Ammon's horn (tissue), 1 donor: ENCODE measurements at places on chromosomes 1 and 21.
A peak's percentile ranks its signal among the peaks of the same experiment; 100 is the strongest.

GRCh38 chr1:159867664-159868026 is 5.2 kb upstream of the VSIG8 start:
- no peak for DNase-seq

DNA sequence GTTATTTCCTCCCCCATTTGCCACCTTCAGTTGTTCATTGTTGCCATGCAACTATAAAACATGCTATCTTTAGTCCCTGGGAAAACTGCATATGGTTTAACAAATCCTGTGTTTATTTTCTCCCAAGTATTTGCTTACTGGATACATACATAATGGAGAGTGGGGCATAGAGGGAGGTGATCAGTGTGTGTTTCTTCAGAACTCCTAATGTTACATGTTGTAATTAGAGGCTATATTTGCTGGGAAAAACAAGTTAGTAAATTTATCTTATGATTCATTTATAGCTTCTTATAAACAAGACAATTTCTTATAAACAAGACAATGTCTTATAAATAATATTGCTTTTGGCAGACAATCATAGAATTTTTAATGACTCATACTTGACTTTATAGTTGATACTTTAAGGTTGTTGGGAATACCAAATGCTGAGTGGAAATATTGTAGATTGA is 7.3 kb upstream of the GIPC2 start:
- no peak for DNase-seq

DNA sequence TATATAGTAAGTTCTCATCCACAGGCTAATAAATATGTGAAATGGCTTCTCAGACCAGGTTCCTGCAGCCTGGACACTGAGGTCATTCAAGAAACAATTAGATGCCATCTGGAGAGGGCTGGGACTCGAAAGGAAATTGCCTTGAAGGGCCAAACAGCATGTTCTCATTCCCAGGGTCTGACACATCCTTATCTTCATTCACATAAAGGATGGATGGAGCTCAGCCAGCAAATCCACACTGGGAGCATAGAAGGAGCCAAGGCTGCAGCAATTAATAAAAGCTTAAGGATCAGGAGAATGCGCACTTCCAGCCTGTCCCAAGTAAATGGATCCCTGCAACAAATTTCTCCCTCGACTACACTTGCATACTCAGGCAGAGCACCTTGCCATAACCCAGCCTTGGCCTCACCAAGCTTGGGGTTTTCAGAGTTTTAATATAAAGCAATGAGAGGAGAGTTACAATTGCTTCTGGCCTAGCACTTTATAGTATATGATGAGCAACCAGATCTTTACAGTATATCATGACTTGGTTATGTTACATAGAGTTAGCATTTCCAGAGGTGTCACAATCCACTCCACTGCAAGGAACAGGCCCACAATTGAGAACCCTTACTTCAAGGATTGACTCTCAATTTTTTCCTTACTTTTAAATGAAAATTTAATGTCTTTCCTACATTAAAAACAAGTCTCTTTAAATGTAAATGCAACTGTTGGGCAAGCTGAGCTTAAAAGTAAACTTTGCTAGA is 55.9 kb downstream of the BCAR3 start:
- DNase-seq, result no peak

GRCh38 chr1:238487931-238488330 is 597.2 kb upstream of the ZP4 start:
- no peak for DNase-seq

DNA sequence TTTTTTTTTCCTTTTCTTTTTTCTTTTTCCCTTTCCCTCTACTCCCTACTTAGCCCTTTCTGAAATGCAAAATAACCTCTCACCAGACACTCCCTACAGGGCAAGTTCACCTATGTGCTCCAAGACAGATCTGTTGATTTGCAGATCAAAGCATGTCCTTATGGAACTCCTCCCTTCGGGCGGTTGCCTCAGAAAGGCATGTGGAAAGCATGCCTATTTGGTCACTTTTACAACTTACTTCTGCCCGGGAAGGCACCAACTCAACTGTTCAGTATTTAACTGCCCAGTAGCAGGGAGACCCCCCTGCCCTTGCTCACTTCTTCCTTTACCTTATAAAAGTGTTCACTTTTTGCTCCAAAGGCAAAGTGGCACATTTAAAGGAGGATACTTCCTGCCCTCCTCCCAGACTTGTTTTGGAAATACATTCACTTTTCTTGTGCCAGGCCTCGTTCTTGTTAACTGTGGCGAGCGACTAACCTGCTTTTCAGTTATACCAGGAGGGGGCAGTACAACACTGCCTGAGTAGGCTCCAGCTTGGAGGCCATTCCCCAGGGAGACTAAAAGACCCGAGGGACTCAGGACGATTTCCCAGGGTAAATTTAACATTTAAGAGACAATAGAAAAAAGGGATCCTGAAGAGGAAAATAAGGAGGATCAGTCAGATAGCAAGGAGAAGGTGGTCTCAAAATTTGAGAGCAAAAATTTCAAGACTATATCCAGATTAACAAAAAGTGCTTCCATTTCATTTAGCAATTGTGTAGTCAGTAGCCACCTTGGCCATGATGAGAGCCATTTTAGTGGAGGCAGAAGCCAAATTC is 12.3 kb upstream of the SLAMF7 start:
- DNase-seq, result peak; percentile 86

DNA sequence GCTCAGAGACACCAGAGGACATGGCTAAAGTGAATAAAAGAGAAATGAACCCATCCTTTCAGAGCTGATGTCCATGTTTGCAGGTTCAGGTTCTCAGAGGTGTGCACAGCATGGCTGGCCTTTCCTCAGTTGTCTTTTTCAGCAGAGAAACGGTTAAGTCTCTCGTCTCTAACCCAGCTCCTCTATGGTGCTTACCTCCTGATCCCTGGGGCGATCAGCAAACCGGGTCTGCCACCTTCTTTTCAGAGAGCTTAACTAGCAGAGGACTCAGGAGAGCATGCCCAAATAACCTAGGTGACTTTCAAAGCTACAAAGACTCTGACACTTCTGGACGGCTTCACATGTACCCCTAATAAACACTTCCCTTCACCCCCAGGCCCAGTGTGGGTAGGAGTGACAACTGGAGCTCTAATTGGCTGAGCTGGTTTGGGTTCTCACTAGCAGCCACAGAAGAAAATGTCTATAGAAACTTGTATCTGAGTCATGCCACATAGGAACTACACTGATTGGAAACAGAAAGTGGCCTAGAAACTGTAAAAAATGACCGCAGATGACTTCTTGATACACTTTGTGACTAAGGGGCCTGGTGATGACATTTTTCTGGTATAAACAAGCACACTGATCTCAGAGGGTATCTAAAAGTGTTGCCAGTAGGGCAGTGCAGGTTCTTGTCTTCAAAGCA is at the start of gene AIM2:
TSS of gene AIM2 (minus strand) at position 329 of the 682 bp plus-strand sequence. CDS start 3,267 bp downstream, outside the sequence.
- DNase-seq, result no peak

GRCh38 chr1:52436817-52437216 is 32.4 kb downstream of the PRPF38A start:
- DNase-seq, result no peak

DNA sequence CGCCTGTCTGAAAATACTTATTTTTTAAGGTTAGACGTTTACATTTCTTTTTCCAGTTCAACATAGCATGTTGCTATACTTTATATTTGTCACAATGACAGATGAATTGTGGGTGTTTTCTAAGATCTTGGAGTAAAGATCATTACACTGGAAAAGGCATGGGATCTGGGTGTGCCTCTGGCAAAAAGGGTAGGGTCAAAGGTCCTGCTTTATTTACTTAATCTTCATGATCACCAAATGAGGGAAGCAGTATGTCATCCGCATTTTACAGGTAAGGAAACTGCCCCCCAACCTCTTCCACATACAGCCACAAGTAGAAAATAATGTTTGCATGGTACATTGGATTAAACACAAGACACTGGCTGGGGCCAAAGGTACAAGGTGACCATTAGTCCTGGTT is 12.5 kb upstream of the SMPDL3B start:
- DNase-seq, result no peak

GRCh38 chr1:71045463-71046028 is 2.1 kb downstream of the PTGER3 start:
- no peak for DNase-seq

DNA sequence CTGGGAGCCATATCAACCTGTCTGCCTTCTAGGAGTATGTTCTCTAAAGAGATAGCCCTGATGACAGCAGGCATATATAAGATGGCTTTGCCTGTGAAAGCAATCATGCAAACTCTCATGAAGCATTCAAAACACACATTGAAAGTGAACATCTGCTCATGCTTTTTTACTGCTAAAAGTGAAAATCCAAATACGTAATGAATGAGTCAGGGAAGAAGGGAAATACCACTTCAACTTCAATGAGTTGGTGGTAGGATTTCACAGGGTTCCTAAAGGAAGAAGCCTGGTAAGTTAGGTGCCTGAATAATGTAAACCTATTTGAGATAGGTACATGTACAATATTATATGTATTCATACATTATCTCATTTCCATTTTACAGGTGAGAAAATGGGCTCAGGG is 50.5 kb upstream of the SLFNL1 start:
- no peak for DNase-seq

DNA sequence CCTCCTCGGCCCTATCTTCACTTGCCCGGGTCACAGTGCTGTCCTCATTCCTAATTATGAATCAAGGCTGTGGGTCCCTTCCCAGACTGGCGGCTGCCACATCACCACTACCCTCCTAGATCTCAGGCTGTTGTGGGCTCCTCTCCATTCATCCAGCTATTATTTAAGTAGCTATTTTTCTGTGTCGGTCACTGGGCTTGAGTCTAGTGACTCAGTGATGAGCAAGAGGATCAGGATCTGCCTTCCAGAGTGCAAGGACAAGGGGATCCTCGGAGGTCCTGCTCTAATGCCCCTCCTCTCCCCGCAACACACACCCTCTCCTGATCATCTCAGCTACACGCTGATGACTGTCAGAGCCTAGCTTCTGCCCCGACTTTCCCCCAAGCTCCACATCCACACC is 34.1 kb downstream of the CDCP2 start:
- DNase-seq, result no peak

- no peak for DNase-seq
Measured at GRCh38 chr1:2247760-2248126, 19.6 kb downstream of the SKI start.

- no peak for DNase-seq
Measured at GRCh38 chr1:2977886-2978611, 43.2 kb upstream of the ACTRT2 start.

- DNase-seq, result no peak
Measured at GRCh38 chr1:28354121-28354520, 15.4 kb upstream of the PHACTR4 start.

GRCh38 chr1:204254031-204254661 is 40.4 kb upstream of the GOLT1A start:
- no peak for DNase-seq

GRCh38 chr1:87449348-87449963 is 120.8 kb downstream of the LMO4 start:
- DNase-seq, result no peak

GRCh38 chr21:32338209-32338921 is 39.7 kb downstream of the MRAP start:
- DNase-seq, result no peak

GRCh38 chr1:119506941-119507340 is at the start of gene HSD3B1:
Gene HSD3B1, plus strand, starts transcription at chr1:119507210. Its CDS starts 267 bp downstream, at chr1:119507477.
- DNase-seq, result no peak

DNA sequence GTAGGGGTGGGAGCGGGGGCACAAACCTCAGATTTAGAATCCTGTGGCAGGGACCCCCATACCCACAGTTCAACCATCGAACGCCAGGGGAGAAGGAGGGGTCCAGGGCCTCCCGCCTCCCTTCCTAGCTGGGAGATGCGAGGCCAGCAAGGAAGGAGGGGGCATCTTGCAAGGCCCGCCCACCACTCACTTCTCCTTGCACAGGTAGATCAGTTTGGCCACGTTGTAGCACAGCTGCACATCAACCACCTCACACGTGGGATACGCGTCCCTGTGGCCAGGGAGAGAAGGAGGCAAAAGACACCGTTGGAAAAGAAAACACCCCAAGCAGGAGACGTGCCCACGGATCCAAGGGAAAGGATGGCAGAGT is 19.6 kb downstream of the TMEM63A start:
- DNase-seq, result no peak

- peak; percentile 31 for DNase-seq
Measured at GRCh38 chr1:160704250-160704649, 7.4 kb downstream of the CD48 start.

DNA sequence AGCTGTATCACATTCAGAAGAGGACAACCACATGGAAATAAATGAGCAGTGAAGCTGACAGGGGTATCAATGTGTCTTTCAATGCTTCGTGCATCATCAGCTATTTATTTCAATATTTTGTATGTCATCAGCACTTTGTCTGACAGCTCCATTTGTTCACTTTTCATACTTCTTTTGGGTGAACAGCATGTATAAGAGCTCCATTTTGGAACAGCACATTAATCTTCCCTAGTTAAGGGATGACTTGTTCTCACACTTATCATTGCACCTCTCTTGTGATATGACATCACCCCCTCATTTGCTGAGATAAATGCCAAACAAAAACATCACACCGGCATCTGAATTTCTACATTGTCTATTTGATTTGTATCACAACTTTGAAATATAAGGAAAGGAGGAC is 190.6 kb upstream of the SAMSN1 start:
- DNase-seq, result no peak

GRCh38 chr1:107135463-107135862 is 5.4 kb upstream of the NTNG1 start:
- no peak for DNase-seq

- DNase-seq, result peak; percentile 33
Measured at GRCh38 chr1:46528297-46528955, 23.0 kb downstream of the KNCN start.

DNA sequence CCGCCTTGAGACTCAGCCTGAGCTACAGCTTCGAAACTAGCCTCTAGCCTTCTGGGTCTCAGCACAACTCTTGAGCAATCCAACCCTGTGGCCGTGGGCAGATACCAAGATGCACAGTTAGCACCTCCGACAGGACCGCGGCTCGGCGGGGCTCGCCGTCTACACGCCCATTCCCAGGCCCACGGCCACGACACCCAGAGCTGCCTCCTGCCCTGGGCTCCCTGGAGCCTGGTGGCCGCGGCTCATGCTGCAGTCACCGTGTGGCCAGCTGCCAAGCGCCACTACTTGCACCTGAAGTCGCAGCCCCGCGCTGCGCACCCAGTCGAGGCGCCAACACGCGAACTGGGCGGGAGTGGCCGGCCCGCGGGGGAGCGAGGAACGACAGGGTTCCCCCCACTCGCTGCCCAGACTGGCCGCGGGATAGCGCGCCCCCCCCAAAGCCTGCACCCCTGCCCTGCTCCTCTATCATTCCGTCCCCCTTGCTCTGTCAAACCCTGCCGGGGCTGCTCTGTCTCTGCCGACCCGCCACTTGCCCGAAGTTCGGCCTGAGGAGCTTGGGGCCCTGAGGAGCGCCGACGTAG is 729 bp upstream of the CDCA8 start:
- DNase-seq, result peak; percentile 40

DNA sequence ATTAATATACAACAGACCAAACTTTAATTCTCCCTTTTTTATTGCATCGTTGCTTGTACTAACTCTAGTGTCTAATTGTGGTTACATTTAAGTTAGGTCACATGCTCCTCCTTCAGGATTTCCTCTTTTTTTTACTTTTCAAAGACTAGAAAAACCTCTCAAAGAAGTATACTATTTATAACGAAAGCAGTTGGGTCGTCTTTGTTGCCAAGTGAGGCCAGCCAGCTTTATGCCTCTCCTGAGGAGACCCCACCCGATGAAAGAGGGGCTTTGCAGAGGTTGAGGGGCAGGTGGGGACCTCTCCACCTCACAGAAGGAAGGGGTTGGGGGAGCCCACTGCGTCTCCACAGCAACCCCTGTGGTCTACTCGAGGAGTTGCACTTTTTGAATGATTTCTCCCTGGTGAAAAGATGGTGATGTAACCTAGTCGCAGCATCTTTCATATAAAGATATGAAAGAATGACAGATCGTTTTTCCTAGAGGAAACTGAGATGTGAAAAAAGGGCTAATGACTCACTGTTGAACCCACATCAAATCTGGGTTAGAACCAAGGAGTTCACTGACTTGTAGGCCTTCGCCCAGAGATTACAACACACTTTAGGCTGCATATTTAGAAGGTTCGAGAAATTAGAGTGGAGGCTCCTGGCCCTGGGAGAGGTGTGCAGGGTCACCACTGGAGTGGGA is 6.4 kb downstream of the TGFB2 start:
- DNase-seq, result peak; percentile 25
